ENCODE measurements at places on chromosomes 7 and 10.

- no peak for DNase-seq
Observed at GRCh38 chr7:98985406-98985805, 107.1 kb downstream of the TRRAP start.

DNA sequence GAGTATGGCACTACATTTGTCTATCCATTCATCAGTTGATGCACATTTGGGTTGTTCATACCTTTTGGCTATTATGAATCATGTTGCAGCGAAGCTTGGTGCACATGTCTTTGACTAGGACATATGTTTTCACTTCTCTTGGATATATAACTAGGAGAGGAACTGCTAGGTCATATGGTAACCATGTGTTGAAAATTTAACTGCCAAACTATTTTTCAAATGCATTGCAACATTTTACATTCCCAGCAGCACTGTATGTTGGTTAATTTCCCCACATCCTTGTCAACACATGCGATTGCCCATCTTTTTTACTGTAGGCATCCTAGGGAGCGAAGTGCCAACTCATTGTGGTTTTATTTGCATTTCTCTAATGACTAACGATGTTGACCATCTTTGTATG lies 183.4 kb downstream of the PRKCQ start:
- no peak for DNase-seq

GRCh38 chr7:152122540-152122939 lies 97.1 kb downstream of the GALNT11 start:
- no peak for DNase-seq

GRCh38 chr10:78129211-78129610 lies 95.5 kb downstream of the RPS24 start:
- DNase-seq = no peak

DNA sequence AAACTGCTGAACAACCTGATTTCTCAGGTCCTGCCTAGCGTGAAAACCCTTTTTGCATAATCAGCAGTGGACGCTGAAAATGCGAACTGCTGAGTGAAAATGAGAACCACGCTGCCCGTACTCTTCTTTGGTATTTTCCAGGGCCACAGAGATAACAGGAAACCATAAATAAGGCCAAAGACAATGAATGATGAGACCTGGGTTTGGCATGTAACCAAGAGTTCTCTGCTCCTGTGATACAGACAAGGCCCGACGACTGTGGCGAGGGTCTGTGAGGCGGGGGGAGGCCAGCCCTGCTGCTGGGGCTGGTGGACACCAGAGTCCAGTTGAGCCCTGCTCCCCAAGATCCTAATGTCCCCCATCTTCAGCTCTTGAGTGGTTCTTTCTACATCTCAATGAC lies 236.0 kb downstream of the WDR11 start:
- no peak for DNase-seq

- no peak for DNase-seq
Observed at GRCh38 chr7:153430931-153431330, 621.3 kb upstream of the DPP6 start.

GRCh38 chr10:57948796-57949195 lies 318.9 kb downstream of the IPMK start:
- DNase-seq = no peak

DNA sequence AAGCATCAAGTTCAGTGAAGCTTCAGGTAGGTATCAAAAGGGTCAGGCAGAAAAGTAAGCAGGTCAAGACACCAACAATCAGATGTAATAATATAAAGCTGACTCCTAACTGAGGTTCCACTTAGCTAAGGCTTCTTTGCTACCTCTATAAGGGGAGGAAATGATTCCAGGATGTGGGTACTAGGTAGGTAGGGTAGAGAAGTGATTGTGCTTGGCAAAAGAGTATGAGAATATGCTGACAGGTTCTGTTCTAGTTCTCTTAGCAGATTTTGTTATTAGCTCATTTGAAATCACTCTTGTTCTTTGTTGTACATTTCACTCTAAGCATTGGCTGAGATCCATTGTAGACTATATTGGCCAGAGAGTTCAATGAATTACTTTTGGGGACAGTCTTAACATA lies 40.7 kb upstream of the CBLL1 start:
- no peak for DNase-seq

DNA sequence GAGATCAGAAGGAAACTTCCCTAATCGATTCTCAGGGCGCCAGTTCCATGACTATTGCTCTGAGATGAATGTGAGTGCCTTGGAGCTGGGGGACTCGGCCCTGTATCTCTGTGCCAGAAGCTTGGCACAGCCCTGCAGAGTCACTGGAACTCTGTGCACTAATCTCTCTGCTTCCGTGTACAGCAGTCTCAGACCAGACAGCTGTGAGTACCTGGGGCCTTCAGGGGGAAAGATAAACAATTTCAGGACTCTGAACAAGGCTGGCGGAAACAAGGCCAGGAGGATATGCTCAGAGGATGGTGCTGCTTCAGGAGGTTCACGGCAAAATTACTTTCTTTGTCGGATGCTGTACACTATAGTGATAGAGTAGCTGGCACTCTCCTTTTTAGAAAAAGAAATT lies 131.7 kb upstream of the PRSS58 start:
- DNase-seq = no peak

DNA sequence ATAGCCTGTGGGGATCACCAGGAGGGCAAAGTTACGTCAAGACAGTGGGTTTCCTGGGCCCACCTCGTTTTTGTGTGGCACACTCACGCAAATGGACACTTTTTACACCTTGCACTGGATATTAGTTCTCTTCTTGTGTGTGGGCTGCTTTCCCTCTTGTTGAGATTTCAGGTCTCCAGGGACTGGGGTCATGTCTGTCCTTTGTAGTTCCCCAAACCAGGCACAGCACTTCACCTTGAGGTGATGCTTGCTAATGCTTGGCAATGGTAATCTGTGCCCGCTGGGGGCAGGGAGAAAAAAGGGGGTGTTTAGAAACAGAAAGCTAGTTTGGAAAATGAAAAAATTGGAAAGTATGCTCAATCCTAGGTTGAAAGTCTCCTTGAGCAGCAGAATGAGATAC lies 195.3 kb downstream of the PTEN start:
- no peak for DNase-seq

- no peak for DNase-seq
Observed at GRCh38 chr10:121981346-121981745, 6.3 kb upstream of the NSMCE4A start.

DNA sequence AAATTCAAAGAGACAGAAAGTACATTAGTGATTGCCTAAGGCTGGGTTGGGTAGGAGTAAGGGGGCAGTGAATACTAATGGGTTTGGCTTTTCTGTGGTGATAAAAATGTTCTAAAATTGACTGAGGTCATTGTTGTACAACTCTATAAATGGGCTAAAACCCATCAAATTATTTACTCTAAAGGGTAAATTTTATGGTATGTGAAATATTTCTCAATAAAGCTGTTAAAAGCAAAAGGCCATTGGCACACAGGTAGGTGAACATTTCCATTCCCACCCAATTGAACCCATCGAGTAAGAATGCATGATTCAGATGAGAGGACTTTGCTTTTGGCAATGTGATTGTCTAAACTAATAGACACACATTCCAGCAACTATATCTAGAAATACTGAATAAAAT lies 579.4 kb downstream of the GATA3 start:
- no peak for DNase-seq

GRCh38 chr7:158858592-158859503 lies 2.5 kb downstream of the DYNC2I1 start:
- DNase-seq = no peak

- no peak for DNase-seq
Observed at GRCh38 chr7:16268821-16269768, 152.2 kb downstream of the CRPPA start.

- DNase-seq = no peak
Observed at GRCh38 chr10:60908896-60909295, 35.1 kb downstream of the RHOBTB1 start.

- DNase-seq = no peak
Observed at GRCh38 chr10:42985436-42986316, 91.2 kb upstream of the RET start.

GRCh38 chr10:70306181-70306705 lies 22.4 kb upstream of the NPFFR1 start:
- DNase-seq = no peak

- no peak for DNase-seq
Observed at GRCh38 chr10:100688201-100688600, 57.2 kb upstream of the PAX2 start.

- no peak for DNase-seq
Observed at GRCh38 chr7:90242369-90243168, 2.4 kb upstream of the CFAP69 start.

DNA sequence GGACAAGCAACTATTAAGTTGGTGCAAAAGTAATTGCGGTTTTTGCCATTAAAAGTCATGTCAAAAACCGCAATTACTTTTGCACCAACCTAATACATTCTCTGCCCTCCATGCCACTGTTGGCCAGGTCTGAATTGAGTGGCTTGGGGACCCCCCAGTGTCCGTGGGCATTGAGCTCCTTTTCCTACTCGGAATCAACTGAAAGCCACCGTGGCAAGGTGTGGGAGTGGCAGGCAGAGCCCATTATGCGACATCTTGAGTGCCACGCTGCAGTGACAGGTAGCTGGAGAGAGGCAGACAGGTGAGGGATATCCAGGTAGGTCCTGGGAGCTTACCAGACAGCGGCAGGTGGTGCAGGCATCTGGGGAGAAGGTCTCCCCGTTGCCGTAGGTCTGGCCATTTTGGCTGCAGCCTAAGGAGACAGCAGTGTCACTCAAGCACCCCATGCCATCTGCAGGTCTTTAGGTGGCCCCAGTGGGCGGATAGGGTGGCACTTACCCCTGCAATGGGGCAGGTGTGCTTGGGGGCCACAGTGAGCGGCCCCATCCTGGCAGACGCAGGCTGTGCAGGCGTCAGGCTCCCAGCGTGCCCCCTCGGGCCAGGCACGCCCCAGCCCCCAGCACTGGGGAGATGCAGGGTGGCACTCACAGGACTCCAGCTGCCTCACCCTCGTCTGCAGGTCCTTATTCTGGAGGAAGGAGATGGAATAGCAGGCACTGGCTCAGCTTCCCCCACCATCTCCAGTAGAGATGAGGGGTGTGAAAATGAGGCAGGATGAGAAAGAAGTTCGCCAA lies 3.5 kb downstream of the KCP start:
- no peak for DNase-seq

GRCh38 chr7:102186306-102186705 lies 100.4 kb upstream of the SH2B2 start:
- no peak for DNase-seq

- DNase-seq = no peak
Observed at GRCh38 chr10:14039968-14040668, 290.6 kb downstream of the FRMD4A start.

DNA sequence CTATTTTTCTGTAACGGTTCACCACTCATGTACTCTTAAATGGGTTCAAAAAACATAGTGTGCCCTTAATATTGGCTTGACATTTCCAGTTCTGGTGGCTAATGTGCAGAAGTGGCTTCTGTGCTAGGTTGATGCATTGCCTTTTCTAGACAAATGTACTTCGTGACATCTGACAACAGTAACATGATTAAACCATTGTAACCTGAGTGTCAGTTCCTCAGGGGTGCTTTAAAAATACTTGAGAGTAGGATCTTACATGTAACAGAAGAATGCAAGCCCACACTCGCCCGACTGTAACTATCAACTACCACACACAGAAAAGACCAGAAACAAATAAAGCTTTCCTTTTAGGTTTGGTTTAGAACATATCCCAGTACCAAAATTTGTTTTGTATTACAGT lies 393.4 kb upstream of the NFE2L3 start:
- no peak for DNase-seq

- no peak for DNase-seq
Observed at GRCh38 chr7:121366852-121367431, 29.2 kb downstream of the FAM3C start.

GRCh38 chr10:79402625-79402946 lies 42.8 kb downstream of the ZCCHC24 start:
- DNase-seq = no peak

DNA sequence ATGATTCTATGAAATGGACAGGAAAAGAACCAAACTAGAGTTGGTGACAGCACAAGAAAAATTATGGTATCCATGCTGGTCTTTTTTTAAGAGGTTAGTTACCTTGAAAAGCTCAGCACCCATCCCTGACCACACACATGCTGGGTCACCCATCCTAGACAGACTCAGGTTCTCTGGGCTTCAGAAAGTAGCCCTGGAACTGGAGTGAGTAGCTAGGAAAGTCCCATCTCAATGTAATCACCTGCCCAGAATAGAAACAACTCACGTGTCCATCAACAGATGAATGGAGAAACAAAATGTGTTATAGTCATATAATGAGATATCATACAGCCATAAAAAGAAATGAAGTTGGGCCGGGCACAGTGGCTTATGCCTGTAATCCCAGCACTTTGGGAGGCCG lies 37.0 kb downstream of the GSDME start:
- no peak for DNase-seq

DNA sequence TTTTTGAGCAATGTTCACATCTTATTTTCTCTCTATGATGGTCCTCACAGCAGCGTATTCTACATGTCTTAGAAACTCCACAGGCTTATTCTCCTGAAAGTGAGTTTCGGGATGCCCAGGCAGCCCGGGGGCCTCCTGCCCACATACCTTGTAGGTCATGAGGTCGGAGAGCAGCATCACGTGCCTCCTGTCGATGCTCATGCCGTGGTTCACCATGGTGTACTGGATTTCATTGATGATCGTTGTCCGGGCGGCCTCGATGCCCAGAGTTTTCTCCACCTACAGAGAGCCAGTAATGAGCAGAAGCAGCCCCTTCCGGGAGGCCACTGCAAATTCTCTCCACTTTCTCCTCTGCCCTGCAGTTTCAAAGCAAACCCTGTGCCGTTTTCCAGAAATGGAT lies 48.0 kb downstream of the POLR3A start:
- DNase-seq = no peak

- no peak for DNase-seq
Observed at GRCh38 chr10:796233-796632, 106.8 kb upstream of the DIP2C start.

- DNase-seq = no peak
Observed at GRCh38 chr10:16478801-16479200, 42.0 kb downstream of the PTER start.
